ENCODE measurements at places on chromosomes 1 and 21. TPM values are rescaled to one million over a fixed set of nuclear protein-coding genes. Genes with fewer than 3 reads are reported as not detected.

DNA sequence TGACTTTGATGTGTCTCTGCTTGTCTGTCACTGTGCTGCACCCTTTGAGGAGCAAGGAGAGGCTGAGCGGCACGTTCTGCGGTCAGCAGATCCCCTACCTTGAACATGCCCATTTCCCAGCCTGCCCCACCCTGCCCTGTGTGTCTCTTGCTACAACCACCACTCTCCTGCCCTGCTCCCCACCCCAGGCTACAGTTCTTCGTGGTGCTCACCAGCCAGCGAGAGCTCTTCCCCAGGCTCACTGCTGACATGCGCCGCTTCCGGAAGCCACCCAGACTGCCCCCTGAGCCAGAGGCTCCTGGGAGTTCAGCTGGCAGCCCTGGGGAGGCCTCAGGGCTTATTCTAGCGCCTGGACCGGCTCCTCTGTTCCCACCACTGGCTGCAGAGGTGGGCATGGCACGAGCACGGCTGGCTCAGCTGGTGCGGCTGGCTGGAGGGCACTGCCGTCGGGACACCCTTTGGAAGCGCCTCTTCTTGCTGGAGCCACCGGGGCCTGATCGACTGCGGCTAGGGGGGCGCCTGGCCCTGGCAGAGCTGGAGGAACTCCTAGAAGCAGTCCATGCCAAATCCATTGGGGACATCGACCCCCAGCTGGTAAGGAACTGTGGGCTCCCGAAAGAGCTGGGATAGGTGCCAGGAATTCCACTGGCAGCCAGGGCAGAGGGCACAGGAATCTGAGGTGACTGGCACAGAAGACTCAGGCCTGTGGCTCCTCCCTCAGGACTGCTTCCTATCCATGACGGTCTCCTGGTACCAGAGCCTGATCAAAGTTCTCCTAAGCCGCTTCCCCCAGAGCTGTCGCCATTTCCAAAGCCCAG lies 5.6 kb downstream of the HYI start:
- no peak for DNase-seq
- no peaks in the 10 kb centered on the region for H3K27me3 ChIP-seq
- peaks cover 60% of the 10 kb centered on the region for H3K36me3 ChIP-seq

- H3K4me3 ChIP-seq, result no peak overlapping the region
- no peak for DNase-seq
These were observed 451.0 kb upstream of the RGS18 start for GRCh38 chr1:191707288-191707687.

DNA sequence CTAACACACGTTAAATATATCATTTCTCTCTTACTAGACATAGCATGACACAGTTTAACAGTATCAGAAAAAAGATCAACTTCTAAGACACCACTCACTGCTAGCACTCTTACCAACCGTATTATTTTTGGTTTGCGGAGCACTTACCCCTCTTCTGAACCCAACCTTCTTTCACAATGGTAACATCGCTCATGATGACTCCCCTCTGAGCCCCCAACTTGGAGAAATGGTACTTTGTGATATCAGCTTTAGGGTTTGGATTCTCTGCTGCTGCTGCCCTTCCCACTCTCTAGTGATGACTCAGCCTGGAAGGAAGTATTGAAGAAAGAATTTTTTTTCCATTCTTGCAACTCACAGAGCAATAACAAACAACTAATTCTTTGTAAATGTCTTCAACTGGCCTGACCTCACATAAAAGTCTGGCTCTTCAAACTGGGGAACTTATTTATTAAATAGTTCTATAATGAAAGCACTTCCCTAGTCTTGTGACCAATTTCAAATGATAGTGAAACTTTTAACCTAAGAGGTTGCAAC lies 7.0 kb downstream of the AKT3 start:
- peaks cover 4% of the 10 kb centered on the region for H3K36me3 ChIP-seq
- no peak for DNase-seq
- H3K4me3 ChIP-seq, result peak overlapping the region; percentile 74

The TIE1 gene
- 0.64 TPM for total RNA-seq

- no peak for DNase-seq
- no peak overlapping the region for H3K4me3 ChIP-seq
- peaks cover 7% of the 10 kb centered on the region for H3K4me1 ChIP-seq
- H3K36me3 ChIP-seq, result no peaks in the 10 kb centered on the region
- H3K27ac ChIP-seq, result no peak overlapping the region
- H3K27me3 ChIP-seq, result peaks cover 9% of the 10 kb centered on the region
These were observed 1.1 kb downstream of the ITLN1 start for GRCh38 chr1:160883581-160884513.

DNA sequence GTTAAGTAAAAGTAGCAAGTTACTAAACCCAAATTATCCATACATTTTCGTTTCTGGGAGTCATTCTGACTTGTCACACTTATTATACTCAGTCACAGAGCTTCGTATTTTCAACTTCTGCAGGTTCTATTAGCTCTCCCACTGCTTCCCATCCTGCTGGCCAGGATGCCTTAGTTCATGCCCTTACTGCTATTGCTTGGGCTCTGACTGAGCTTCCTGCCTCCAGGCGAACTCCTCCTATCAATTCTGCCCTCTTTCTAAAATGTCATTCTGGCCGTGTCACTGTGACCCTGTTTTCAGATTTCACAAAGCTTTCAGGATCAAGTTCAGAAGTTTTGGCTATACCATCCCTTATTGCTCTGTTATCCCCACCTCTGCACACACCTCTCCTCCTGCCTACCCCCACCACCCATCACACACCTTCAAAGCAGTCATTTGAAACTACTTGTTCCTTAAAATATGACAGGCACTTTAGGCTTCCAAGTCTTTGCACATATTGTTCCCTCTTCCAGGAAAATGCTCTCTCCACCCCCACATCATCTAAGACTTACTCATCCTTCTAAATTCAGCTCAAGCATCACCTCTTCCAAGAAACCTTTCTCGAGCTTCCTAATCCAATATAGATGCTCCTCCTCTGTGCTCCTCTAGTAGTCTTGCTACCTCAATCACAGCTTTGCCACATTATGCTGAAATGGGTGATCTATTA lies 278.0 kb downstream of the BRINP2 start:
- no peak overlapping the region for H3K4me3 ChIP-seq
- no peak overlapping the region for H3K27ac ChIP-seq
- H3K27me3 ChIP-seq, result no peaks in the 10 kb centered on the region

DNA sequence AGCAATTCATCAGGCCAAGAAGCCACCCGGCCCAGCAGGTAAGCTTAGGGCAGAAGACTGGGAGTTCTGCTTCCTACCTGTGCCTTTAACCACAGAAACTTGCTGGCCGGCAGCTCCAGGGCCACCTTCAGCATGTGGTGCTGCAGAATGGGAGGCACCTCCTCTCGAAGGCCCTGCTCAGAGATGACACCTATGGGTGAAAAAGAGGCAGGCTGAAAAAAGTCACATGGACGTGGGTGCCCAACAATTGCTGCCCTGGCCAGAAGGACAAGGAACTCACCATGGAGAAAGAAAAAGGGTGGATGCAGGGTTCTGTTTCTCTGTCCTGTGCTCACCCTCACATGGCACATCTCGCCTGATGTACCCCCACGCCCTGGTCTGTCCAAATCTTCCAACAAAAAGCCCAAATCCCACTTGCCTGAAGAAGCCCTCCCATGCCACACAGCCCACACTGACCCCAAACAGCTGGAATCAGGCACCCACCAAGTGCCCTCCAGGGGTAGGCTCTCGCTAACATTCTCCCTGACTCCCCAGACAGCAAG lies 33.0 kb downstream of the URB1 start:
- H3K4me3 ChIP-seq, result no peak overlapping the region
- peaks cover 59% of the 10 kb centered on the region for H3K36me3 ChIP-seq
- H3K27ac ChIP-seq, result no peak overlapping the region
- no peak for DNase-seq
- H3K4me1 ChIP-seq, result no peaks in the 10 kb centered on the region

- peaks cover 28% of the 10 kb centered on the region for H3K36me3 ChIP-seq
- H3K4me1 ChIP-seq, result peaks cover 6% of the 10 kb centered on the region
- H3K27me3 ChIP-seq, result no peaks in the 10 kb centered on the region
- no peak for DNase-seq
- H3K27ac ChIP-seq, result no peak overlapping the region
These were observed 124.6 kb downstream of the NRDC start for GRCh38 chr1:51753969-51754368.

GRCh38 chr1:108852221-108852975 lies 4.5 kb downstream of the AKNAD1 start:
- peaks cover 23% of the 10 kb centered on the region for H3K27me3 ChIP-seq
- H3K4me3 ChIP-seq, result no peak overlapping the region
- no peak overlapping the region for H3K27ac ChIP-seq
- H3K4me1 ChIP-seq, result peaks cover 9% of the 10 kb centered on the region

DNA sequence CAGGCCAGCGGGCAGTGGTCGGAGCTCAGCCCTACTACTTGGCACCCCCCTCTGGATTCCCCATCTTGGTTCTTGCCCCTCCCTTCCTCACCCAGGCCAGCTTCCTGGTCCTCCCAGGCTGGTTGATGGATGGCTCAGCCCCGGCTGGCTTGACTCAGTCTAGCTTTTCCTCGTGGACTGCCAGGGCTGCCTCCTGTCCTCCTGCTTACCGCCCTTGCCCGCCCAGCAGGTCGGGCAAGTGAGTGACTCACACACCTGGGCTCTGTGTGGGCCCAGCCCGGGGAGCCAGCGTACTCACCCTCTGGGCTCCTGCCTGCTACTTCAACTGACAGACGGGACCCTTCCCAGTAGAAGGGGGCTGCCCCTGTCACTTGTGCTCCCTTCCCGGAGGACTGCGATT lies 19.5 kb upstream of the ARHGEF10L start:
- no peak for DNase-seq
- peaks cover 20% of the 10 kb centered on the region for H3K27me3 ChIP-seq
- no peak overlapping the region for H3K4me3 ChIP-seq
- no peak overlapping the region for H3K27ac ChIP-seq
- no peaks in the 10 kb centered on the region for H3K4me1 ChIP-seq
- H3K36me3 ChIP-seq, result no peaks in the 10 kb centered on the region

- H3K4me3 ChIP-seq, result peak overlapping the region; percentile 96
- peaks cover 58% of the 10 kb centered on the region for H3K36me3 ChIP-seq
- DNase-seq, result no peak
- H3K4me1 ChIP-seq, result peaks cover 56% of the 10 kb centered on the region
- H3K27me3 ChIP-seq, result no peaks in the 10 kb centered on the region
- peak overlapping the region; percentile 79 for H3K27ac ChIP-seq
These were observed 915 bp downstream of the CDC20 start for GRCh38 chr1:43359696-43360095.

GRCh38 chr1:230253150-230253549 lies 173.0 kb downstream of the PGBD5 start:
- H3K4me1 ChIP-seq, result peaks cover 18% of the 10 kb centered on the region
- no peak for DNase-seq
- H3K36me3 ChIP-seq, result peaks cover 29% of the 10 kb centered on the region
- no peak overlapping the region for H3K4me3 ChIP-seq
- H3K27ac ChIP-seq, result no peak overlapping the region

GRCh38 chr1:58573705-58574591 lies 3.1 kb downstream of the TACSTD2 start:
- peak overlapping the region; percentile 26 for H3K27ac ChIP-seq
- peak overlapping the region; percentile 41 for H3K4me3 ChIP-seq
- peaks cover 8% of the 10 kb centered on the region for H3K36me3 ChIP-seq
- peaks cover 44% of the 10 kb centered on the region for H3K4me1 ChIP-seq
- DNase-seq, result peak; percentile 67

- no peaks in the 10 kb centered on the region for H3K27me3 ChIP-seq
- H3K4me1 ChIP-seq, result peaks cover 5% of the 10 kb centered on the region
- DNase-seq, result no peak
- no peak overlapping the region for H3K4me3 ChIP-seq
- H3K36me3 ChIP-seq, result no peaks in the 10 kb centered on the region
These were observed 108.9 kb downstream of the PEX14 start for GRCh38 chr1:10583641-10584040.

DNA sequence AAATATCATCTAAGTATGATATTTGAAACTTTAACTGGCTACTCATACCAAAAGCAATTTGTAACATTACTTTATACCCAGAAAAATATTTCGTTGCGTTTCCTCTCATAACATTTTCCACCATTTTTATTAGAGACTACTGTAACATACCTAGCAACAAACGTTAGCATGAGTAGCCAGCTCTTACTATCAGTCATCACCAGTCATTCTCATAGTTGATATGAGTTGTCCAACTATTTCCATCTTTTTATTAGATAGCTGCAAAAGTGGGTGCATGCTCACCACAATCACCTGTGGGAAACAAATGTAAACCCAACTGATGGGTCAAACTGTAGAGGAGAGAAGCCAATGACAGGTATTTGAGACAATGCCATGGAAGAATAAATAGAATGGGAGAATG lies 114.6 kb downstream of the AKT3 start:
- H3K27me3 ChIP-seq, result no peaks in the 10 kb centered on the region
- H3K27ac ChIP-seq, result no peak overlapping the region
- H3K36me3 ChIP-seq, result no peaks in the 10 kb centered on the region
- peaks cover 5% of the 10 kb centered on the region for H3K4me1 ChIP-seq

The KRTAP11-1 gene
- not detected for total RNA-seq
